ENCODE measurements at places on chromosomes 7 and 10.

DNA sequence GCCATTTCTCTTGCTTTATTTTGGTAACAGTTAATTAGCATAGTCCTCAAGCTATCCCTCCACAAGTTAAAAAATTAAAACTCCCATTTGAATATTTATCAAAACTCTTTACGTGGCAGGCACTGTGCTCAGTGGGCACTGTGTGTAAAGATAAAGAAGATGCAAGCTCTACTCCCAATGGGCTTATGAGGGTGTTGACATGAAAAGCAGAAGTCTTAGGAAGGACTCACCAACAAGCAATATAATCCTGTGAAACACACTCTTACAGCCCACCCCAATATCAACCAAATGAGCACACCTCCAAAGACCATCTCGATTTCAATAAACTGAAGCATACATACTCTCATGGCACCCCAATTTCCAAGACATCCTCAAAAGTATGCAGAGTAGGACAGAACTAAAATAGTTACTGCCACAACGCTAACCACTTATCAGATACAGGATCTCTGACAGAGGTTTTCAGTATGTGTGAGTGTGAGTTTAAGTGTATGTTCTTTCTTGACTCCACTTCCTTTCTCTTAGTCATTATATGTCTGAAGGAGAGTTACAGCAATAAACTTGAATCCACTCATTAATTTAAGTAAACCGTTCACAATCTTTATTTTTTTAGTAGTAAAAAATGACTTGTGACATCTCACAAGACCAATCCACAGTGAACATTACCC lies 120.0 kb downstream of the PDE1C start:
- no peak for DNase-seq

- no peak for DNase-seq
Measured at GRCh38 chr7:142960955-142961512, 1.1 kb downstream of the KEL start.

GRCh38 chr10:94673614-94674321 lies 9.8 kb upstream of the CYP2C18 start:
- DNase-seq = no peak

- no peak for DNase-seq
Measured at GRCh38 chr7:91249506-91250233, 14.6 kb upstream of the FZD1 start.

DNA sequence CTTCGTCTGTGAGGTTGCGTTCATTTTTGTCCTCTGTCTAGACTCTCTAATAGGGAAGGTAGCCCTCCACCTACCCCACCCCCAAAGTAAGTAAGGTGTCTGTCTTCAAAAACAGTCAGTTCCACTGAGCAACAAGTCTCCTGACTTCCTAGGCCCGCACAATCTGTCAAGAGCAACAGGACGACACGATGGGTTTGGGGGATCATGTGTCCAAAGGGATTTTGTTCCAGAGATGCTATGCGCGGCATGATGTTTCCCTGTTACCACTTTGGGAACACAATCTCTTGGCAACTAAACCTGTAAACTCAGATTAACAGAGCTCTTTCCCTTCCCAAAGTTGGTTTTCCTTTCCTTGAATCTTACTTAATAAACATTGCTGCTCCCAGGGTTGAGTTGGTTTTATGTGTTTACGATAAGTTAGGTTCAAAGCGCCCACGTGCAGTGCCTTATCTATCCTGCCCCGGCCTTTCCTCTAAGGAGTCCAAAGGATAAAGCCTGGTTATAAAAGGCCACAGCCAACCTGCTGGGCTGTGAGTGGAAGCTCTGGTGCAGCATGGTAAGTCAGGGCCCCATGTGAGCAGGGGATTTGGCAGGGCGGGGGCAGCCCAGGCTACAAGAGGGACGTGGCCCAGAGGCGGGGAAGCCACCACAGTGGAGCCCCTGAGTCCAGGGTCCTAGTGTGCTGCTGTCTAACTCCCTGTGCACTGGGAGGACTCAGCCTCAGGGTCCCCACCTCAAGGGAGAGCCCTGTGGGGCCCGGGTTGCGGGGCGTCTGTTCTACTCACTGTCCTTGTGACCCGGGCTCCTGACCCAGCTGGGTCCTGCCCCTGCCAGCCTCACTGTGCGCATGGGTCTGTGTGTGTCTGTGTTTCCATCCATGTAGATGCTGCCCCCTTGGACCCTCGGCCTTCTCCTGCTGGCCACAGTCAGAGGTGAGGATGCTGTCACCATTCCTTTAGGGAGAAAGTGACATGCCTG lies at the start of gene PNLIPRP2:
Gene PNLIPRP2 (plus strand): TSS at position 531 of the 978 bp plus-strand sequence.
- no peak for DNase-seq

DNA sequence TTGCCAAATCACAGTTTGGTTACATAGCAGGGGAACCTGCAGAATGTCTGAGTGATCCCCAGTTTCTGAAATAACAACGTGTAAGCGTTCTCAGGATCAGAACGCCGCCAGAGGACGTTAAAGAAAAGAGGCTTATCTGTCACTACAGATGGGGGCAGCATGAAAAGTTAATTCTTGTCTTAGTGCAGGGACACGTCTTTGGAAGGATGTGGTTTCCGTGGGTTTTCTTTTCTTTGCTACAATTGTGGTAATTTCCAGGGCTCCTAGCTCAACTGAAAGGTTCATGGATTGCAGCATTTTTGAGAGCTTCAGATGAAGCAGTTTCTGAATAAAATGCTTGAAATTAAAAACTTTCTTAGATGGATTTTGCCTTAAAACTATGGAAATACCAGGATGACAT lies 106.6 kb downstream of the PRKCQ start:
- DNase-seq = no peak

GRCh38 chr7:158166386-158167340 lies 421.0 kb downstream of the PTPRN2 start:
- no peak for DNase-seq

- no peak for DNase-seq
Measured at GRCh38 chr7:116407165-116407564, 92.4 kb upstream of the CAV2 start.

DNA sequence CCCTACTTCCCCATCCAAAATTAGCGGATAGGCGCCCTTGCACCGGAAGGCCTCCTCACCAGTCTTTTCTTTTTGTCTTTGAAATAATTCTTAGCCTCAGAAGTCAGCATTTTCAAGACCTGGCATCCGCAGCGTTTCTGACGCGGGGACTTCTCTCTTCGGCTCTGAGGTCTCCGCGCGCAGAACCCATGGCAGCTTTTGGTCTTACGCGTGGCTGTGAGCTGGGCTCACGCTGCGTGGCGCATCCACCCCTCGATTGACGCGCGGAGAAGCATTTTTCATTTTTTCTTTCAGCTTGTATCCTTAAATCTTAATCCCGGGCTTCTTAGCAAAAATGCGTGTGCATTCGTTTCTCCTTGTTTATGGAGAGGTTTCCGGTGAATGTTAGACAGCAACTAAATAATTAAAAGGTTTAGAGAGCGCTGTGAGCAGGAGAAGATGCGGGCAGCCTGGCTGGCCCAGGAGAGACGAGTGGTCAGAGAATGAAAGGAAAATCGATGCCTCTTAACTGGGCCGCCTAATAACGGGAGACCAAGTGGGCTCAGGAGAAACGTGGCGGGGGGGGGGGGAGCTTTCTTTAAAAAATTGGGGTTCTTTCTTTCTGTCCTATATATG lies 2.0 kb upstream of the GATA3 start:
- no peak for DNase-seq

DNA sequence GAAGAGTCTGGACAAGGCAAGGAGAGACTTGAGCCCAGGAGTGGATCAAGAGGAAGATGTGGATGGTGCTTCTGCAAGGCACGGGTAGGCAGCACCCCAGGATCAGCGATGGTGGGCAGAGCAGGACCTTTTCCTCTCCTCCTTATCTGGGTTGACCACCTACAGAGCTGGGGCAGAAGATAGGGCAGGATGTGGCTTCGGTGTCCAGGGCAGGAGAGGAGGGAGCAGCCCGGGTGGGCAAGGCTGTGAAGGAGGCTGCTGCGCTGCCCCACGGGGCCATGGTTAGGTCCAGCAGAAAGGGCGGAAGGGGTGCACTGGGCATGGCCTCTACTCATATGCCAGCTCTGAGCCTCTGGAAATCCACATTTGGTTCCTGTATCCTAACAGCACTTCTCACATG lies 20.0 kb upstream of the PARP12 start:
- DNase-seq = no peak

All from NCI-H460 (cell line).